ENCODE measurements at places on chromosomes 1 and 21.
A peak's percentile ranks its signal among the peaks of the same experiment; 100 is the strongest.

DNA sequence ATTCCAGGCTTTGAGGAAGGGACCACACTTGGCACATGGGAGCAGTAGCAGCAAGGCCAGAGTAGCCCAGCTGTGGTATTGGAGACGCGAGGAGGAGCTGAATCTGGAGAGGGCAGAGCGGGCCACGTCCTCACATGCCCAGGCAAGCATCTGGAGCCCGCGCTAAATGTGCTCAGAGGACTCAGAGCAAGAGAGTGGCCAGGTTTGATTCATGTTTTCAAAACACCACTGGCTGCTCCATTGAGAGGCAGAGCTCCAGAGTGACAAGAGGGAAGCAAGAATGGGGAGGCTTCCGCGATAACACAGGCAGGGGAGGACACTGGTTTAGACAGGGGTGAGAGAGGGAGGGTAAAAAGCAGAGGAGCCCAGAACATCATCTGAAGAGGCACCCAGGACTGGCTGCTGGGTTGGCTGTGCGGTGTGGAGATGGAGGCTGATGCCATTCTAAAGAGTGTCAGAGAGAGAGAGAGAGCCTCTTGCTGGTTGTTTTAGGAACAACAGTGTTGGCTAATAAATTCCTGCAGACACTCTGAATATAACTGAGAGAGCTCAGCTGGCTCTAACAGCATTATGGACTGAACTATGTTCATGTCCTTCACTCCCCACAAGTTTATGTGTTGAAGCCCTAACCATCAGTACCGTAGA lies 32.3 kb downstream of the RCAN1 start:
- no peak for DNase-seq

DNA sequence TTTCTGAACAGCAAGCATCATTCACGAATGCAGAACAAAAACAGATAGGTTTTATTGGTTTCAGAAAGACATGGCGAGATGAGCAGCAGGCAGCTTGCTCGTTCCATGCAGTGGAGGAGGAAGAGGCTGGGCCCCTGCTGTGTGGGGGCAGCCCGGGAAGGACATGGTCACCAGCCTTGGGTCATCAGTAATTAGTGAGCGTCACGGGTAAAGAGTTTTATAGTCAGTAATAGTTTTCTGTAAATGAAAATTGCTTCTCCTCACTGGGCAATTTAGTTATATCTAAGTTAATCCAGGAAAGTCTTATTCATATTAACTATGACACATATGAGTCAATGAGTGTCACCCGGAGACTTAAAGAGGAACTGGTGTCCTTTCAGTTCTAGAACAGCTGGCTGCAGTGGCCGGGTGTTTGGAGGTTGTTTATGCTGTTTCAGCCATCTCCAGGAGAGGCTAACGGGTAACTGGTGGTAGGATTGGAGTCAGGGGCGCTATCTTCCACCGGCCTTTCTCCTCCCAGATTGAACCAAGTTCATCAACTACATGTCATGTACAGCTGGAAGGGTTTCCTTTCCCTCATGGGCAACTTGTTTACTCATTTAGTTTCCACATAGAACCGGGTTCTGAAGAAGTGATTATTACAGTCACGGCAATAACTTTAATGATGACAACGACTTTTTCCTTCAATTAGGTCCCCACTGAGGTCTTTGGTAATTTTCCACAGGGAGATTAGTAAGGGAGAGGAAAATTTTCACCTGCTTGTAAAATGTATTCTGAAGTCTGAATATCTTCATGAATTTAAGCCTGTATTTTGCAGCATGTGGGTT lies 34.6 kb upstream of the SLC45A1 start:
- no peak for DNase-seq

DNA sequence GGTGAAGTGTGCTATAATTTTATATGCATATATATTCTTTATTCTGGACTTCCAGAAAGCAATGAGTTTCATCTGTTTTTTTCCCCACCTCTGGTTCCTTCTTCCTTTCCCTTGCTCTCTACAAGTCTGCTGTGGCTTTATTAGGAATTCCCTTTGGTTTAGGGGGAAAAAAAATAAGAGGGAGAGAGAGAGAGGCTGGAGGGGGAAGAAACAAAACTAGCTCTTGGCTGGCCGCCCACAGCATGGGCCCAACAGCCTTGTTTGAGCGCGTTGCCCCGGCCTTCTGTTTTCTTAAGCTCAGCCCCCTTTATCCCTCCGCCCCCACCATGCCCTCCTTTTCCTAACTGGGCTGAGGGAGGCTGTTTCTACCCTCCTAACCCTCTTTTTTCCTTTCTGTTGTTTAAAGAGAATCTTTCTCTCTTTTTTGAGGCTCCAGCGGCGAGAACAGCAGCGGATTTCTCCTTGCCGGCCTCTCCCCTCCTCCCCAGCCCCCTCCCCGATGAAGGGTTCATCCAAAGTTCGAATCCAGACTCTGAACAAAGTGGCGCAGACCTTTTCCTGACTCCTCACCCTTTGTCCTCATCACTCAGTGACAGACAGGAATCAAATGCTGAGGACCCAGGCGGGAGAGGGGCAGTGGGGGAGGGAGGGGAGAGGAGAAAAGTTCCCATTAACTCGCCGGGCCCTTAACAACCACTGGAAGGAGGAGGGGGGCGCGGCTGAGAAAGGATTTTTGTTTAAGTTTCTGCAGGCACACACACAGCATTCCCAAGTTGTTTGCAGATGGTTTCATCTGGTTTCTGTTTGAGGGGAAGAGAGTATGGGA lies 29.7 kb downstream of the PBX1 start:
- no peak for DNase-seq

GRCh38 chr1:161044908-161045735 lies 655 bp downstream of the USF1 start:
- peak; percentile 54 for DNase-seq

DNA sequence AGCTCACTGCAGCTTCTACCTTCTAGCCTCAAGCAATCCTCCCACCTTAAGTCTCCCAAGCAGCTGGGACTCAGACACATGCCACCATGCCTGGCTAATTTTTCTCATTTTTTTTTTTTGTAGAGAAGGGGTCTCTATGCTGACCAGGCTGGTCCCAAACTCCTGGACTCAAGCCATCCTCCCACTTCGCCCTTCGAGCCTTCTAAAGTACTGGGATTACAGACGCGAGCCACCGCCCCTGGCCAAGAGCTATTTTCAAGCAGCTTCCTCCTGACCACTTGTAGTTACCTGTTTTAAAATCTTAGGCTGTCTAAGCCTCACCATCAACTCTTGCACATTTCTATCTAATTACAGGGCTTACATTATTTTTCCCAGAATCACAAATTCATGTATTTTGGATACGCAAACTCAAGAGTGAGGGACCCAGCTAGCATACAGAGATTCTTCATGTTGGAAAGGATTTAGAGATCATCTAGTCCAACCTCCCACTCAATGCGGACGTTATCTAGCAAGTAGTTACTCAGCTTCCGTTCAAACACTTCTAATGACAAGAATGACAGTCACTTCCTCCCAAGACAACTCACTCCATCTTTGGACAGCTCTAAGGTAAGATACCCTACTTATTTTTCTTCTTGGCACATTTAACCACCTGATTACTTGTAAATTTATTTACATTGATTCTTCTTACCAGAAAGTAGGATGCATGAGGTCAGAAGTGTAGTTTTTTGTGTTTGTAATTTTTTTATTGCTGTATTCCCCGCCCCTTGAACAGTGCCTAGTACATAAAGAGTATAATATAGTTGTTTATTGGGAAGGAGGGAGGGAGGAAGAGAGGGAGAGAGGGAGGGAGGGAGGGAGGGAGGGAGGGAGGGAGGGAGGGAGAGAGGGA lies 65.4 kb downstream of the LUZP1 start:
- DNase-seq, result peak; percentile 57

DNA sequence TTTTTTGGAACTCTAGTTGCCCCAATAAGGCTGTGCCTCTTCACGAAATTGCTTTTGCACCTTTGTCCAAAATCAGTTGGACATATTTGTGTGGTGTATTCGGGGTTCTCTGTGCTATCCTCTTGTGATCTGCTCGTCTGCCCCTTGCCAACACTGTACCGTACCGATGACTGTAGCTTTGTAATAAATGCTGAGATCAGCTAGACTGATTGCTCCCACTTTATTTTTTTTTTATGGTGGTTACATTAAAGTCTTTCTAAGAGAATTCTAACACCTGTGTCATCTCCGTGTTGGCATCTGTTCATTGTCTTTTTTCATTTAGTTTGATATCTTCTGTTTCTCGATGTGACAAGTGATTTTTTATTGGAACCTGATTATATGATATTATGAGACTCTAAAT lies 94.1 kb downstream of the ADARB1 start:
- no peak for DNase-seq

GRCh38 chr21:25515484-25516405 lies 91.5 kb downstream of the MRPL39 start:
- no peak for DNase-seq

DNA sequence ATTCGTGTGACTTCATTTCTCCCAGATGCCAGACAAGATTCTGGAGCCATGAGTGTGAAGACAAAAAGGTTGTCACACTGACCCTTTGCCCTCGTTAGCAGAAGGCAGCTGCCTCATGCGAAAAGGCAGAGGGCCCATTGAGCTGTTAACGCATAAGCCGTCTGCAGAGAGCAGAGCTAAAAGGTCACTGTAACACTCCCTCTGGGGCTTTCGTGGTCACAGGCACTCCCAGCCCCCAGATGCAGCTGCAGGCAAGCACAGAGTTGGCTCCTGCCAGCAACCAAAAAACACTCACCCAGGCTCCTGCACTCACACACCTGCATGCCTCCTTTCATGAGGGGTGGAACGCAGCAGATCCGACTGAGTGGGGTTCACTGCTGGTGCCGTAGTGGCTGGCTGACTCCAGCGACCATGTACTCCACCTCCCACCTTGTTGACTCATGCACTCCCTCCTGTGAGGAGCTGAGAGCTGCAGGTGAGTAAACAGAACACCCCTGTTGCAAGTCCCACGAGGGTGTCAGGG lies 287.5 kb downstream of the SMYD3 start:
- DNase-seq, result no peak

DNA sequence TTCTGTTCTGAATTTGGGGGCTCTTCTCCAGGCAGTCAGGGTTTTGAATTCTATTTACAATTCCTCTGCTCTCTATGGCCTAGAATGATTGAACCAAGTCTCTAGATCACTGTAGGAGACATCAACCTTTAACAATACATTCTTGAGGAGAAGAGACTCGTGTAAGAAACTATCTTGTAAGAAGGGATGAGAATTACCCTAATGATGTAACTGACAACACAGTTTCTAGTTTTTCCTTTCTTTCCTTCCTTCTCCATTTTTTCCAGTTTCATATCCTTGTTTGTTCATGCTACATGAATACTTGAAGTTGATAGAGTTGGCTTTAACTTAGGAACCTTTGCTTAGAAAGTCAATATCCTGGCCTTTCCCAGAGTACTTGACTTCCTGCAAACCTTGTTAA lies 1.3 kb upstream of the ATP1A1 start:
- DNase-seq, result no peak

- no peak for DNase-seq
Observed at GRCh38 chr1:178652506-178653490, 72.2 kb upstream of the RALGPS2 start.

DNA sequence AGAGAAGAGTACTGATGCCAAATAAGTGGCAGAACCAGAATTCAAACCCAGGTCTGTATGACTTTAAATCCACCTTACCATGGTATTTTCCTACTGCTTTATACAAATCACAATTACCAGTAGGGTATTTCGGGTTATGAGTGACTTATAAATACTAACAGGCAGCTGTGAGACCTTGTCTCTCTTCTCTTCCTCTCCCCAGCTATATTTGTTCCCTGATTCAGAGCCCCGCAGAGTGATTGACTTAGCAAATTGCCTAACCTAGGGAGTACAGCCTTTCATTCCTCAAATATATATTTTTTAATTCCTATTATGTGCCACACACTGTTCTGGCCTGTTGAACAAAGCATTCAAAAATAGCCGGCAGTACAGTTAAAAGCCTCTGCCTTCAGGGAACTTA lies 168.0 kb downstream of the CLEC20A start:
- no peak for DNase-seq

DNA sequence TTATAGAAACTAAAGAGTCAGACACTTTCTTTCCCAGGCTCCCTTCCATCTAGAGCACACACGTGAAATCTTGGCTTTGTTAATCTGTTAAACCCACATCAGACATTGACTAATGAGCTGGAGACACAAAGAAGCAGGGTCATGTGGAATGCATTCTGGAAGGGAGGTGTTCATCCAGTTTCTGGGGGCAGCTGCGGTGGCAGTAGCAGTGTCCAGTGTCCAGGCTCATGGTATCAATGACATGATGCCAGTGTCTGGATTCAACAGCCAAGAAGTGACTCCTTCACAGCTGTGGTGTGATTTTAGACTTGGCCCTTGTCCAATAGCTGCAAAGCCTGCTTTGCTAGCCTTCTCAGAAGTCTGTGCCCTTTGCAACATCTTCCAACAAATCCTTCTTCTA lies 95.2 kb downstream of the NTPCR start:
- DNase-seq, result no peak

GRCh38 chr1:89540406-89540970 lies 15.9 kb downstream of the LRRC8B start:
- no peak for DNase-seq

DNA sequence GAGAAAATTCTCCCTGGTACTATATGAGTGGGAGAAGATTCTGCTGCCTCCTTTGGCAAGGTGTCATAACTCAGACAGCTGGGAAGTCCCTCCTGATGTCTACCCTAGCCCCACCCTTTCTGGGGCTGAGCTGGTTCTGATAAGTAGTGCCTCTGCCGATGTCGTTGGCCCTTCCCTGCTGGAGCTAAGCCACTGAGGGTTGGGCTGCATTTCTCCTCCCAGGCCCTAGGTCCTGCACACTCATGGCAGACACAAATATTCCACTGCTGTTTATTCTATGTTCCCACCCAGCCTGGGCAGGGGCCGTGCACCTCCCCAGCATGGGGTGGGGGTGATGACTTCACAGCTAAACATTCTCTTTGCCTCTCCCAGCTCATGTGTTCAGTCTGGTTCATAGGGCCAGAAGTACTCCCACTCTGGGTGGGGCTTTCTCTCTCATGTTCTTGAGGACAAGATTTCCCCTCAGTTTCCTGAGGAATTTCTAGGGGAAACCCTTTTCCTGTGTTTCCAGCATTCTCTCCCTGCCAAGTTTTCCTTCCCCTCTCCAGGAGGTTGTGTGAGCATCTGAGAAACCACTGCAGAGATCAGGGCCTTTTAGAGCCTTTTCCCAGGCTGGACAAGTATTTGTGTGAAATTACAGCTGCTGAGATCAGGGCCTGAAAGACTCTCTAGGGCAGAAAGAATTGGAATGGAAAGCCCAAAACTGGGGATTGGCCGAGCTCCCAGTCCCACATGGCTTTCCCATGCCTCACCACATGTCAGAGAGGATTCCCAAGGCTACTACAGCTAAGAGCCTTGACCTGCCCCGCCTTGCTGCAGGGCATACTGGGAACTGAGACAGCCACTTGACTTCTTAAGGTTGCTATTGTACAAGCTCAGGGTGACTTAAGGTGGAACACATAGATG lies 66.2 kb downstream of the ATP2B4 start:
- DNase-seq, result peak; percentile 8

- no peak for DNase-seq
Observed at GRCh38 chr1:202615501-202616354, 94.5 kb downstream of the SYT2 start.

All from CD4-positive, alpha-beta T cell treated with Interleukin-6 at 100 ng/mL for 8 hours (primary cell).